ENCODE measurements at places on chromosomes 2 and 18. TPM values are rescaled to one million over a fixed set of nuclear protein-coding genes. Genes with fewer than 3 reads are reported as not detected.

GRCh38 chr2:24513281-24514071 lies 22.4 kb downstream of the NCOA1 start:
- peaks cover 25% of the 10 kb centered on the region for H3K4me1 ChIP-seq
- no peaks in the 10 kb centered on the region for H3K27me3 ChIP-seq
- no peak overlapping the region for H3K4me3 ChIP-seq
- no peak overlapping the region for H3K27ac ChIP-seq
- H3K36me3 ChIP-seq, result no peaks in the 10 kb centered on the region

DNA sequence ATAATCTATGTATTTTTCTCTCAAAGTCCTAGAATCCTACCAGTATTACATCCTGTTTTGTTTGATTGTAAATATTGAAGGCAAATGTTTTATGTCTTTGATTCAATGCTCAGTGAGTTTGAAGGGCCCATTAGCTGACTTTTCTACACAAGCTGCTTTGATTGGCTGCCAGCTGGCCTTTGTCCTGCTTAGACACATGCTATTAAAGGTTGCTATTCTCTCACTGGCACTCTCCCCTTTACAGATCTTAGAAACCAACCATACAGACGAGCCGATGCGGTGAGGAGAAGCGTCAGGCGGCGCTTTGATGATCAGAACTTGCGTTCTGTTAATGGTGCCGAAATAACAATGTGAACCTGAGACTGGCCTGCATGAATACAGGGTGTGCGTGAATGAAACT lies 69.7 kb downstream of the PRPF40A start:
- peak; percentile 89 for DNase-seq
- peak overlapping the region; percentile 44 for H3K27ac ChIP-seq
- no peaks in the 10 kb centered on the region for H3K27me3 ChIP-seq

GRCh38 chr2:61235716-61236115 lies 73.7 kb downstream of the C2orf74 start:
- H3K4me3 ChIP-seq, result no peak overlapping the region
- no peak overlapping the region for H3K27ac ChIP-seq
- no peaks in the 10 kb centered on the region for H3K4me1 ChIP-seq
- no peaks in the 10 kb centered on the region for H3K27me3 ChIP-seq

GRCh38 chr2:118151831-118152230 lies 63.6 kb downstream of the INSIG2 start:
- no peak for DNase-seq
- H3K4me3 ChIP-seq, result no peak overlapping the region
- no peaks in the 10 kb centered on the region for H3K4me1 ChIP-seq
- no peaks in the 10 kb centered on the region for H3K36me3 ChIP-seq
- H3K27me3 ChIP-seq, result no peaks in the 10 kb centered on the region

- no peaks in the 10 kb centered on the region for H3K27me3 ChIP-seq
- no peaks in the 10 kb centered on the region for H3K4me1 ChIP-seq
- no peaks in the 10 kb centered on the region for H3K36me3 ChIP-seq
- no peak overlapping the region for H3K27ac ChIP-seq
- no peak for DNase-seq
- no peak overlapping the region for H3K4me3 ChIP-seq
Observed at GRCh38 chr2:58635801-58636375, 394.8 kb upstream of the FANCL start.

DNA sequence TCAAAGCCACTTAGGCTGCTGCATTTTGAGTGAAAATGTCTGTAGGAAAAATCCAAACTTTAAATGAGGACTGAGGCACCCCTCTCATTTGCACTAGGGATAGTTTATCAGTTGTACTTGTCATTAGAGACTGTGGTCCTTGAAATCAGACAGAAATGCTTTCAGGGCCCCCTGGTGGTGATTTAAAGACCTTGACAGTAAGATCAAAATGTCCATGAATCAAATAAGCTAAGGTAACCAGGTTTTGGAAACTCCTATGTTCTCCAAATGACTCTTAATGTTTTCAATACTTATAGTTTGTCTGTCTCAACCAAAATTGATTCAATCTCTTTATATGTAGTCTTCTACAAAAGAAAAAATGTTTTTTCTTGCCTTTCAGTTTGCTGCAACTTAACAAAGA lies 28.8 kb upstream of the DDX18 start:
- no peaks in the 10 kb centered on the region for H3K36me3 ChIP-seq
- peak; percentile 36 for DNase-seq
- H3K4me1 ChIP-seq, result no peaks in the 10 kb centered on the region
- H3K27me3 ChIP-seq, result no peaks in the 10 kb centered on the region
- H3K4me3 ChIP-seq, result no peak overlapping the region

- H3K4me1 ChIP-seq, result no peaks in the 10 kb centered on the region
- H3K36me3 ChIP-seq, result no peaks in the 10 kb centered on the region
- H3K27ac ChIP-seq, result no peak overlapping the region
- no peaks in the 10 kb centered on the region for H3K27me3 ChIP-seq
Observed at GRCh38 chr2:221642447-221642846, 70.3 kb upstream of the EPHA4 start.

GRCh38 chr18:10444314-10445006 lies 10.0 kb upstream of the APCDD1 start:
- DNase-seq, result no peak
- no peak overlapping the region for H3K4me3 ChIP-seq
- H3K4me1 ChIP-seq, result no peaks in the 10 kb centered on the region
- no peaks in the 10 kb centered on the region for H3K27me3 ChIP-seq

- H3K4me3 ChIP-seq, result no peak overlapping the region
- H3K27ac ChIP-seq, result peak overlapping the region; percentile 76
- peak; percentile 66 for DNase-seq
- H3K36me3 ChIP-seq, result no peaks in the 10 kb centered on the region
- H3K4me1 ChIP-seq, result peaks cover 20% of the 10 kb centered on the region
Observed at GRCh38 chr2:11357428-11357972, 13.1 kb upstream of the ROCK2 start.

- H3K27ac ChIP-seq, result no peak overlapping the region
- no peak overlapping the region for H3K4me3 ChIP-seq
- no peak for DNase-seq
- no peaks in the 10 kb centered on the region for H3K36me3 ChIP-seq
- no peaks in the 10 kb centered on the region for H3K4me1 ChIP-seq
Observed at GRCh38 chr2:185625604-185626003, 113.0 kb upstream of the FSIP2 start.

DNA sequence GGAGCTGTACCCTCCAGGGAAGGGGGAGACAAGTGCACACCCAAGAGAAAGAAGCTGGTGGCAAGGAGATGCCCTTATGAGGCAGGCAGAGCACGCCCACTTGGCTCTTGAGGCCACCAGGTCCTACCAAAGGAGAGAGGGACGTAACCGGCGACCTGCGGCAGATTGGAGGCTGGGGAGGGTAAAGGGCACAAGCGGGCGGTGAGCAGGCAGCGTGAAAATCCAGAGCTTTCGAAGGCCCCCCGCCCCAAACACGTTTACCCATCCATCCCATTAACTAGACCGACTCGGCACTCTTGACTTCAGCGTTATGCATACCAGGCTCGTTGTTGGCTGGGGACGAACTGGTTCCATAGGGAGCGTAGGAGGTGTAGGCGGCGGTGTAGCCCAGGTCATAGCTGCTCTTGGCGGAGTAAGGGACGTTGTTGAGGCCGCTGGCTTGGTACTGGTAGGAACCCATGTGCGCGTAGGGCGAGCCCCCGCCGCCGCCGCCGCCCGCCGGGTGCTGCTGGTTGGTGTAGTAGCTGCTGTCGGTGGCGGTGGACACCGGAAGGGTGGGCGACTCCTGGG lies 794 bp downstream of the DLX2 start:
- H3K27ac ChIP-seq, result no peak overlapping the region
- peaks cover 52% of the 10 kb centered on the region for H3K4me1 ChIP-seq
- H3K27me3 ChIP-seq, result peaks cover 93% of the 10 kb centered on the region
- DNase-seq, result no peak
- no peaks in the 10 kb centered on the region for H3K36me3 ChIP-seq

DNA sequence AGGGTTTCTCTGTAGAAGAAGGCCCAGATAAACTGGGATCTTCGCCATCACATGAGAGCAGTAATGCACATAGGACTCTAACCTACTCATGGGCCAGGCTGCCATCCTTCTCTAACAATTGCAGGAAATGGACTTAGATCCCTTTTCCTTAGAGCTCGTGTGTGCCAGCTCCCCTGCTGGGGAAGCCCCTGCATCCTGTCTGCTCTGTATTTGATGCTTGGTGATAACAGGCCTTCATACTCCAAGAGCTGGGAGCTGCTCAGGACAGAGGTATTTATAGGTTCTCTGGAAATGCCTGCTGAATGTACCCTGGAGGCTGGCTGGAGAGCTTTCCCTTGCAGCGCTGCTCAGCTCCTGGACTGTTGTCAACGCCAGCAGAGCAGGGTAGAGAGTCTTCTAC lies 249.6 kb downstream of the MTX2 start:
- H3K36me3 ChIP-seq, result no peaks in the 10 kb centered on the region
- peak; percentile 19 for DNase-seq
- H3K4me1 ChIP-seq, result no peaks in the 10 kb centered on the region
- H3K4me3 ChIP-seq, result no peak overlapping the region

GRCh38 chr2:455015-455705 lies 167.3 kb upstream of the ALKAL2 start:
- no peaks in the 10 kb centered on the region for H3K36me3 ChIP-seq
- H3K4me3 ChIP-seq, result no peak overlapping the region
- H3K27me3 ChIP-seq, result no peaks in the 10 kb centered on the region
- no peak for DNase-seq

DNA sequence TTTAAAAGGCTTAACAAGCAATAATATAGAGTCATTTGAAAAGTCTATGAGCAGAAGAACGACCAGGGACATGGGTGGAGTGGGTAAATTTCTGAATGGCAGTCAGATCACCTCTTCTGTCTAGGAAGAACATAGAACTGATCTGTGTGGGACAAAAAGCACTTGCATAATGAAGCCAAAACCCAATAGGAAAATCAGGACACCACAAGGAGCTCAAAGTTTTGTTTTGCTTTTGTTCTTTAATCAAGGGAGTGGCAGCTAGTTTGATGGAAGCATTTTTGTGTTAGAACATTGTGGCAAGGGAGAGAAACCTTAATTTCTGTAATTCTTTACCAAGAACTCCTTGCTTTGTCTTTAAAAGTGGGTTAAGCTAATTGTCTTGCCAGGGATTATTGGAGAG lies 240.2 kb upstream of the TANK start:
- no peak overlapping the region for H3K4me3 ChIP-seq
- no peaks in the 10 kb centered on the region for H3K4me1 ChIP-seq
- H3K27me3 ChIP-seq, result no peaks in the 10 kb centered on the region

GRCh38 chr2:73949802-73950201 lies 23.1 kb downstream of the DGUOK start:
- no peak overlapping the region for H3K27ac ChIP-seq
- H3K4me3 ChIP-seq, result no peak overlapping the region
- H3K36me3 ChIP-seq, result no peaks in the 10 kb centered on the region
- H3K27me3 ChIP-seq, result no peaks in the 10 kb centered on the region

GRCh38 chr18:27950648-27951228 lies 226.2 kb downstream of the CDH2 start:
- no peak for DNase-seq
- no peak overlapping the region for H3K27ac ChIP-seq
- no peak overlapping the region for H3K4me3 ChIP-seq
- H3K4me1 ChIP-seq, result no peaks in the 10 kb centered on the region
- no peaks in the 10 kb centered on the region for H3K36me3 ChIP-seq

DNA sequence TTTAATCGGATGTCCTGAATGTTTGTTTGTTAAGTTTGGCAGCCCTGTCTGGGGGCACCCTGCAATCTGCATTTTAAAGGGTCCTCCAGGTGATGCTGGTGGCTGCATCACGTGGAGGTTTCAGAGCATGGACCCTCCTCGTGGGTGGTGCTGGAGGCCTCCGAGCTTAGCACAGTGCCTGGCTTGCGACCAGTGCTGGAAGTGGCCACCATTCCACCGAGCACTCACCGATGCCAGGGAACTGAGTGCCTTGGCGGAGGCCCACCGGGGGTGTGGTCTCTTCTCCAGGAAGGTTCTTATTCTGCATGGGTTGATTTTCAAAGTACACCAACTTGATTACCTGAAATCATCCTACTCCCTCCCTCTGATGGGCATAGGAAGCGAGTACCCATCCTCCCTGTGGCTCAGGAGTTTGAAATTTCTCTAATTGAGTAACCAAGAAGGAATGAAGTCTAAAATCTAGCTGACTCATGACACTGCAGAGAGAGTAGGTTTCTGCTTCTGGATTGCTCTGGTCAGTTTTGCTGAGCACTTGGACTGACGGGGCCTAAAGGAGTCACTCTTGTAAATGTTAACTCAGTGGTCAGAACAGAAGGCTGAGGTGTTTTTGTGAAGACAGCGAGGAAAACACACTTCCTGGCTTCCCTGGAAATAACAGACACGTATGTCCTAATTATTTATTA lies 58.1 kb upstream of the SLC66A3 start:
- H3K27me3 ChIP-seq, result no peaks in the 10 kb centered on the region
- no peak overlapping the region for H3K27ac ChIP-seq
- no peak for DNase-seq
- no peaks in the 10 kb centered on the region for H3K4me1 ChIP-seq
- no peaks in the 10 kb centered on the region for H3K36me3 ChIP-seq

DNA sequence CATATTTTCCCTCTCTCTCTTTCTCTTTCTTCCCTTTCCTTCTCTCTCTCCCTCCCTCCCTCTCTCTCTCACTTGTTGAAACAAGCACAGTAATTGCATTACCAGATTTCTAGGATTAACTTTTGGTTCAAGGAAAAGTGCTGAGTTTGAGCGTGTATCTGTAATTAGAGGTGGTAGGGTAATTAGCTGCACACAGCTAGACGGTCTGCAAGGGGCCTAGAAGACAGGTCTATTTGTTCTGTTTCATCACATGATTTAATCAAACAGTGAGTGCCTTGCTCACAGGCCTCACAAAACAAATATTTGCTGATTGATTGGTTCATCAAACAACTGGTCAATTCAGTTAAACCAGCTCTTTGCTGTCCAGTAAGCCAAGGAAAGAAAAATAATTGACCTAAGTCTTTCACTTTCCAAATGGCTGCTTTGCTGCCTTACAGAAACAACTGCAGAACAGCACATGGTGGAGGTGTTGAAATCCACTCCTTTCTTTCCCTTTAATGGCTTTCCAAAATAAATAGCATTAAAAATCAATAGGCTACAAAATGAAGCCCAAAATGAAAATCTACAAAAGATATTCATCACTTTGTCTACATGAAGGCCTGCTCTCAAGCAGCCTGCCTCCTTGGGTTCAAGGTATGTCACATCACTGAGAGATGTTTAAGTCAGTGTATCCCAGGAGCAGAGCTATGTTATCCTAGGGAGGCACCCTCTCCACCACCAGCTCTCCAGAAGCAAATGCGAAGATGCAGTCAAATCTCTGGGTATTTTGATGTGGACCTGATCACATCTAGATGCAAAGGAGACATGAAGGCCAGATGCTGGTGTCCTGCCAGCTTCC lies 264.4 kb upstream of the SIX2 start:
- no peak overlapping the region for H3K4me3 ChIP-seq
- H3K27me3 ChIP-seq, result no peaks in the 10 kb centered on the region
- H3K27ac ChIP-seq, result no peak overlapping the region
- H3K4me1 ChIP-seq, result no peaks in the 10 kb centered on the region
- no peaks in the 10 kb centered on the region for H3K36me3 ChIP-seq

DNA sequence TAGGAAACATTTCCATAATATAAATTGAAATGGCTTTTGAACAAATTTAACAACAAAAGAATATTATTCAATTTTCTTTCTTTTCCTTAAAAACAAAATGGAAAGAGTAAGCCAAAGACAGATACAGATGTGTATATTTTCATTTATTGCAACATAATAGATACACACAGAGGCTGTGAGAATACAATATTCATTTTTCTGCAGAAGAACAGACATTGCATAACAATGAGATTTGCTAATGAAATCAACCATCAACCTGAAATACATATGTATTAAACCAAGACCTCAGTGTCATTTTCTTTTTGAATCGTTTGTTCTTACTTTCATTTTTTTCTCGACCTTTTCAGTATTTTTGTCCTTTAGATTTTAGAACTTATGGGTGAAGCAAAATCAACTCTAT lies 95.1 kb downstream of the BAZ2B start:
- no peaks in the 10 kb centered on the region for H3K36me3 ChIP-seq
- no peaks in the 10 kb centered on the region for H3K27me3 ChIP-seq
- H3K27ac ChIP-seq, result no peak overlapping the region

Gene CNTNAP5
- total RNA-seq, result not detected

Gene EPHA4
- 3.0 TPM for total RNA-seq

Gene TXNDC9
- total RNA-seq, result 24.2 TPM

Gene DIPK1C
- total RNA-seq, result 0.37 TPM

Data from adrenal gland (tissue), 19 donors.